CD8-positive, alpha-beta T cell (primary cell): ENCODE measurements at places on chromosomes 11 and 22. TPM values are rescaled to one million over a fixed set of nuclear protein-coding genes. Genes with fewer than 3 reads are reported as not detected.

GRCh38 chr22:45775569-45776312, 104.1 kb downstream of the ATXN10 start:
- no peak for DNase-seq

- DNase-seq: no peak
Measured at GRCh38 chr11:92436034-92436920, 211.7 kb downstream of the FAT3 start.

DNA sequence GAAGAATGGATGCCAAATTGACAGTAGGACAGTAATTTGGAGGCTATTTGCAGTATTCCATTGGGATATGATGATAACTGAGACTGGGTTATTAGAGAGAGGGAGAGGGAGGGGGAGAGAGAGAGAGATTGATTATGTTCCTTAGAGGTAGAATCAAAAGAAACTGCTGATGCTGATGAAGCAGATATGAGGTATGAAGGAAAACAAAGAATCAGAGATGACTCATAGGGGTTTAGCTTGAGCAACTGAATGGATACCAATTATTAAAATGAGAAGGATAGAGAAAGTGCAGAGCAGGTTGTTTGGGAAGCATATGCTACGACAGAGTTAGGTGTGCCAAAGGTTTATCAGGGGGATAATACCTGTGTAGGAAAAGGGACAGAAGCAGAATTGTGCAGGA, 12.8 kb upstream of the NUCB2 start:
- no peak for DNase-seq

- no peak for DNase-seq
Measured at GRCh38 chr22:26304730-26305129, 124.3 kb upstream of the ASPHD2 start.

The MS4A12 gene
- total RNA-seq: not detected

DNA sequence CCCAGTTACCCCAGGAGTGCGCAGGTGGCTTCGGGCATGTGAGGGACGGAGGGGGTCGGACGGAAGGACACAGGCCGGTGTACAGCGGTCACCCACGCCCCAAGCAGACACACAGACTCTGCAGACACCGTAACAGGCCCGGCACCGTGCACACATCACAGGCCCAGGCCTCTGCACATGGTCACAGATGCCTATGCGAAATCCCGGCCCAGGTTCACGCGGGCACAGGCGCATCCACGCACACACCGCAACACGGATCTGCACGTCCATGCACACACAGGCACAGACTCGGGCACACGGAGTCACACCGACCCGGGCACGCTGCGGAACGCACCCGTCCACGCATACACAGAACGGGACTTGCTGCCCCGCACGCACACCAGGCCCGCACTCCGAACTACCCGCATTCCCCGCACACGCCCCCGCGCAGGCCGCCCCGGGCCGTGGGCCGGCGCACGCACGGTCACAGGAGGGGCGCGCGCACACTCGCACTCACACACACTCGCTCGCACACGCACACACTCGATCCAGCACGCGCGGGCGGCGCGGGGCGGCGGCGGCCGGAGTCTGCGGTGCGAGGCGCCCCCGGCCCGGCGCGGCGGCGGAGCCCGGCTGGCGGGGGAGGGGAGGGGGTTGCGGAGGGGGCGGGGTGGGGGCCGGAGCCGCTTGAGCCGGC, at the start of gene MGAT3:
TSS of gene MGAT3 (plus strand) at position 491 of the 676 bp plus-strand sequence. CDS start 30,336 bp downstream, outside the sequence.
- DNase-seq: no peak

DNA sequence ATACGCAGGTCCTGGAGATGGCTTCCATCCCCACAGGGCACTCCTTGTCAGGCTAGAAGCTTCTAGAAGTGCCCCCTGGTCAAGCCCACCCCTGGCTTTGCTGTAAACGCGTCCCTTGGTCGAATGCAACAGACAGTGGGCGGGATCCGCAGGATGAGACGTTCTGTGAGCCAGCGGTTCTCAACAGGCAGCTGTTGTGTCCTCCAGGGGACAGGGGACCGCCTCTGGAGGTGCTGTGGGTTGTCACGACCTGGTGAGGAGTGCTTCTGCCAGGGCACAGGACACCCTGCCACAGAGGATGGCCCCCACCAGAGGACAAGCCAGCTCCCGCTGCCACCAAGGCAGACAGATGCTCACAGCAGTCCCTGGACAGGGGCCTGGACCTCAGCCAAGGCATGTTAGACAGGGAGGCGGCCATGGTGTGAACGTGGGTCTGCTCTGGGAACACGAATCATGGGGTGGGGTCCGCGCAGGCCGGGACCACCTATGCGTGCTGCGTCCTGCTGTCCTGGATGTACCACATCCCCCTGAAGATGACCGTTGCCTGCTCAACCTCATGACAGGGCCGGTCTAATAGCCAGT, 11.7 kb downstream of the CRELD2 start:
- DNase-seq: no peak

- DNase-seq: peak; percentile 4
Measured at GRCh38 chr11:124644426-124645280, 22.0 kb downstream of the TBRG1 start.

- DNase-seq: no peak
Measured at GRCh38 chr22:42805016-42805997, 51.8 kb downstream of the ARFGAP3 start.

The SPI1 gene
- total RNA-seq: 1.1 TPM

DNA sequence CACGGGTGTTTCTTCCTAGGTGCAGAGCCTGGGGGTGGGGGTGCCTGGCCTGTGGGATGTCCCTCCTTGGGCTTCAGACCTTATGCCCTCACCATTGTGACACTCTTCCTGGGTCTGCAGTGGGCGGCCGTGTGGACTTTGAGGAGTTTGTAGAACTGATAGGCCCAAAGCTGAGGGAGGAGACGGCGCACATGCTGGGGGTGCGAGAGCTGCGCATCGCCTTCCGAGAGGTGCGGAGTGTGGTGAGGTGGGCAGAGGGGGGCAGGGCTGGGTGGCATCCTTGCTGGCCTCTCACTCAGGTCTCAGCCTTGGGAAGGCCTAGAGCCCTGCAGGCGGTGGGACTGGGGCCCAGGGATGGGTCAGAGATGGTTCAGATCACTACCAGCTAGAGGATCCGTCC, 2.3 kb downstream of the CABP4 start:
- DNase-seq: no peak

DNA sequence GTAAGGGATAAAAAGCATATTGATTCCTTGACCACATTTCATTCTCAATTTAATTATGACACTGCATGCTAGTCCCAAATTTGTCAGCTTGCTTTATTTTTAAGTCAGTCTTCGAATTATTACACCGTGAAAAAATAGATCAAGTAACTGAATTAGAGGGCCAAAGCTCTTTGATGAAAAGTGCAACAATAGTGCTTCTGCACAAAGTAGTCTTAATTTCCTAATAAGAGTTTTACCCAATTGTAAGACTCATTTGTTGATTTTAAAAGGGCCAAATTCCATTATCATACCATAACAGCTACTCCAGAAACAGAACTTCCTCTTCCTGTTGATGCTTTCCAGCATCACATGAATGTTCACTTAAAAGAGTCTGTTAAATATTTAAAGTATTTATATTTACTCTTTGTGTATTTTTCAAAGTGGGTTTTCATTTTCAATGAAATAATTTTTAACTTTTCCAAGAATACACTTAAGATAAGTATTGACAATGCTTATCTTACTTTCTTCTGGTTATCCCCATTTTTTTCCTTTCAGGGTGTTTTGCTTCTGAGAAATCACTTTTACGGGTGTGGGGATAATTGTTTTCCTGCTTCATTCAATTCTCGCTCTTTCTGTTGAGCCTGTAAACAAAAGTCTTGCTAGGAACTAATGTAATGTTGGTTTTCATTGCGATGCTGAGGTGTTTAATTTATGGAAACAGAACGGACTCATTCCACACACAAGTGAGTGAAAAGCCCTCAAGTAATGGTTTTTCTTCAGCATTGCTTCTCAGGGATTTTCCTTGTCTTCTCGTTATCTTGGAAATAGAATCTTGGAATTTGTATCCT, 2.1 kb downstream of the ARHGEF12 start:
- no peak for DNase-seq

DNA sequence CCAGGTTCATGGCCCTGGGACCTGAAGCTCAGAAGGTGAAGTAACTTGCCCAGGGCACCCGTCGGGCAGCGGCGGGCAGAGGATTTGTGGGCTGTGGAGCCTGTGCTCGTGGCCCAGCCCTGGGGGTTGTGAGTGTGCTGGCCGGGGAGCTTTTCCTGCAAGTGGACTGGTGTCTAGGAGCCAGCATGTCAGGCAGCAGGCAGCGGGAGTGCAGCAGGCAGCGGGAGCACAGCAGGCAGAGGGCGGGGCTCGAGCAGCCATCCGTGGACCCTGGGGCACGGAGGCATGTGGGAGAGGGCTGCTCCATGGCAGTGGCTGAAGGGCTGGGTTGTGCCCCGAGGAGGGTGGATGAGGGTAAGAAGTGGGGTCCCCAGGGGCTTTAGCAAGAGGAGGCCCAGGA, 72.7 kb upstream of the PPP6R3 start:
- DNase-seq: no peak

DNA sequence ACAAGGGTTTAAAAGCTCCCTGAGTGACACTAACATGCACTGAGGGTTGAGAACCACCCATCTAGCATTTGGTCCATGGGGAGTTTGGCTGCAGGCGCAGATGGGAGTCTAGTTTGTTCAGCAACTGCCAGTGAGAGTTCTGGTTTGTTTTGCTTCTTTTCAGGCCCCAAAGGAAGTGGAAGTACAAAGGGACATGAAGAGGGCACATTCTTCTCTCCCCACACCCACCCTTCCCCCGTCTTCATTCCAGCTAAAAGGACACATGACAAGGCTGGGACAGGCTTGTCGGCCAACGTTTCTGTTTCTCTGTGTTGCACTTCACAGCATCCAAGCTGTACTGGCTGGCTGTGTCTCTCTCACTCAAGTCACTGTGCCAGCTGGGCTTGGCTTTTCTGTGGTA, 8.2 kb upstream of the ENDOD1 start:
- no peak for DNase-seq

The B4GALNT4 gene
- 0.44 TPM for total RNA-seq

- DNase-seq: no peak
Measured at GRCh38 chr22:25183949-25184619, 15.6 kb upstream of the CRYBB3 start.

- DNase-seq: no peak
Measured at GRCh38 chr11:67345920-67346819, 7.2 kb downstream of the POLD4 start.

DNA sequence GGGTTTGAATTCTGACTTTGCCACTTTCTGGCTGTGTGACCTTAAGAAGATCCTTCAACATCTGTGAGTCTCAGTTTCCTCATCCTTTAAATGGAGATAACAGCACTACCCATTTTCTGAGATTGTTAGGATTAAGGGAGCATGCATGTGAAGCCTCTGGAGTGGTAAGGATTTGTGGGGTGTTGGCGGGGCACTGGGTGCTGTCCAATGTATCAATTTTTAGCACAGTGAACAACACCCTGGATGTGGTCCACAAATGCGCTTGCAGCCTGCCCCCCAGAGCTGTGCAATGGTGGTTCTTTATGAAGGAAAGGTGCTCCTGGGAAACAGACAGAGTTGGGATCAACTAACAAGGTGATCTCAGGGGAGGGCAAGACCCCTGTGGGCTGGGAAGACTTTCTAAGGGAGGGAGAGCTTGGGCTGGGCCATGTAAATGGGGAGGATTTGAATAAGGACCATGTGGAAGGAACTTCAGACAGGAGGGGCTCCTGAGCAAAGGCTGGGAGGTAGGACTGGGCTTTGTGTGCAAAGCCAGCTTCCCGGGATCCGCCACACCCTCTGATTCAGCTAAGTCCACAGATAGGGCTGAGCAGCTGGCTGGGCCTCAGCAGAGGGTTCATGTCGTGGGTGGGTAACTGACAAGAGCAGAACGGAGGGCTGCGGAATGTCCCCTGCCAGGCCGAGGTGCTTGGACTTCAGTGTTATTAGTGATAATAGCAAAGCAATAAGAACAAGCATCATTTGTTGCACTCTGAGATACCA, 22.7 kb upstream of the RASD2 start:
- no peak for DNase-seq

The MS4A2 gene
- not detected for total RNA-seq

DNA sequence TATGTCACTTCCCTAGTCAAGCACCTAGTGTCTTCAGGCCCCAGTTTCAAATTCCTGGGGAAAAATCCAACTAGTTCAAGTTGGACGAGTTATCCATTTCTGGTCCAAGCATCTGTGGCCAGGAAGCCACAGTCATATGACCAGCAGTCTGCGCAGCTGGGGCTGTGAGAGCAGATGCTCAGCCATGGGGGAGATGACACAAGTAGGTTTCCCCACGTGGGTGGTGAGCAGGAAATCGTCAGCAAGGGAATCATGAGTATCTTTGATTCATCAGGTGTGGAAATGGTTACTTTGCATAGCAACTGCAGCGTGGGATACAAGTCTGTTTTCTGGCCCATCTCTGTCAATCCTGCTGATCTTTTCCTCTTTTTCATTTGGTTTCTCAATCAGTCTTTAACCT, 185.3 kb downstream of the C11orf91 start:
- no peak for DNase-seq

The C11orf42 gene
- not detected for total RNA-seq

- no peak for DNase-seq
Measured at GRCh38 chr22:18979957-18980356, 43.9 kb upstream of the PRODH start.

- DNase-seq: no peak
Measured at GRCh38 chr11:117831661-117832415, 7.3 kb upstream of the FXYD2 start.

- DNase-seq: no peak
Measured at GRCh38 chr11:14339356-14339755, 19.6 kb downstream of the RRAS2 start.

GRCh38 chr11:23885801-23886200, 611.1 kb upstream of the LUZP2 start:
- DNase-seq: no peak

The EHF gene
- not detected for total RNA-seq

GRCh38 chr11:2666828-2667570, 32.8 kb downstream of the KCNQ1OT1 start:
- DNase-seq: no peak

DNA sequence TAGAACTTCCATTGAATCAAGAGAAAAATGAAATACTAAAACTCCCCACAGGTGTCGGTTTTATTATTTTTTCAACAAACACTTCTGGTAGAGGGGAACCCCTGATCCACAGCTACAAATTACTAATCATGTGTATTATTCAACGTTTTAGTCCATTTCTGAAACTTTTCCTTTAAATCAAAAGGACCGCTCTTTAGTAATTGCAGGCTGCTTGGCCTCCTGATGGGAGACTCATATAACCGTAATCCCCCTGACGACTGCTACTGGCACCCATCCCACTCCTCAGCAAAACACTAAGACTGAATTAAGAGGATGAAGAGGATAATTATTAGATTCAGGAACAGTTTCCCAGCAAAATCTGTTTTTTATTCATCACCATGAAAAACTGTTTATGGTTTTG, 46.4 kb downstream of the PAX6 start:
- no peak for DNase-seq

The CSTF3 gene
- total RNA-seq: 7.0 TPM

GRCh38 chr11:75534259-75535069, 8.7 kb upstream of the GDPD5 start:
- DNase-seq: no peak

DNA sequence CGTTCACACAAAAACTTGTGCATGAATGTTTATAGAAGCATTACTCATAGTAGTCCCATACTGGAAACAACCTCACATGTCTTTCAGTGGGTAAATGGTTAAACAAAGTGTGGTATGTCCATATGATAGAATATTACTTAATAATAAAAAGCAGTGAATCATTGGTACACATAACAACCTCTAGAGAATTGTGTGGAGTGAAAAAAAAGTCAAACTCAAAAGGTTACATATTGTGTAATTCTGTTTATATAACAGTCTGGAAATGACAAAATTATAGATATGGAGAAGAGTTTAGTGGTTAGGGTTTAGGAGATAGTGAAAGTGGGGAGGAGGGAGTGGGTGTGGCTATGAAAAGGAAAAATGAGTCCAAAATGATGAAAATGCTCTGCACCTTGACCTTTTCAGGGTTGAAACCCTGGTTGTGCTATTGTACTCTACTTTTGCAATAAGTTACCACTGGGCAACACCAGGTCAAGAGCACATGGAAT, 243.4 kb upstream of the DDI1 start:
- DNase-seq: no peak
